ENCODE measurements at places on chromosomes 1 and 21. TPM values are rescaled to one million over a fixed set of nuclear protein-coding genes. Genes with fewer than 3 reads are reported as not detected.

The GUCA2B gene
- not detected for total RNA-seq

The PIK3CD gene
- 287 TPM for total RNA-seq

- no peak for DNase-seq
These were observed 28.5 kb downstream of the SLAMF1 start for GRCh38 chr1:160618327-160618726.

The SLC27A3 gene
- total RNA-seq: 11.1 TPM

The MIXL1 gene
- not detected for total RNA-seq

The SGIP1 gene
- not detected for total RNA-seq

DNA sequence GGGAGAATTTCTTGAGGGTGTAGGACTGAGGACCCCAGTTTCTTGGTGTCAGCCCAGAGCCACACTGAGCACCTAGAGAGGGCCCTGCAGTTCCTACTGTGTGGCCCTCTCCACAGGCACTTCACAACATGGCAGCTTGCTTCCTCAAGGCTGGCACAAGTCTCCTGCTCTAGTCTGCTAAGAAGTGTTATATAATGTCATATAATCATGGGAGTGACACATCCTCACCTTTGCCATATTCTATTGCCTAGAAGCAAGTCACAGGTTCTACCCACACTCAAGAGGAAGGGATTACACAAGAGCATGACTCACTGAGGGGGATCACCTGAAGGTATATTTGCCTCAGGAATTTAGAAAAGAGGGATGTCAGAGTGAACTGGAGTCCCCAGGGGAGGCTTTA is 5.5 kb upstream of the SNX27 start:
- no peak for DNase-seq

The ADCY10 gene
- not detected for total RNA-seq

The FCRL1 gene
- not detected for total RNA-seq

DNA sequence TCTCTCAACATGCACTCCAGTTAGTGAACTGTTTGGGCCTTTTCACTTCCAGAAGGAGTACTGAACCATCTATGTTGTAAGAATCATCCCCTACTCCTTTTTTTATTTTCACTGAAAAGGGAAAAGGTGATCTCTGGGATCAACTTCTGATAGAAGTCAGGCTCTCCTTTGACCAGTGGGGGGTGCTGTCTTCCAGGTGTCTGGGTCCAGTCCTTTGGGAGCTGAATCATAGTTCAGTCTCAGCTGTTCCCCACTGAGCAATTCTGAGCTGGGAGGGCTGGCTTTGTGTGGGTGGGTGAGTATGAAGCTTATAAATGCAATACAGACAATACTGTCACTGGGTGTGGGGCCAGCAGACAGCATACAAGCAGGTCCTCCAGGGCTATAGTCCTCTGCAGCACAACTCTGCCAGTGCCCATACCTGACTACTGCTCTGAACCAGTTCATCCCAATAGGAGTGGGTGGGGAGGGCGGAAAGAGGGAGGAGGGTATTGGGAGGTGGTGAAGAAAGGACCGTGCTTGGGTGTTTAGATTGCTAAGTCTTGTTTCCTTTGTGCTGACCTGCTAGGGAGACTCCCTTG is 12.5 kb upstream of the SARS1 start:
- DNase-seq: no peak

GRCh38 chr1:100400404-100400803 is 48.1 kb downstream of the CDC14A start:
- DNase-seq: peak; percentile 58
